ENCODE measurements at places on chromosomes 3 and 15.

DNA sequence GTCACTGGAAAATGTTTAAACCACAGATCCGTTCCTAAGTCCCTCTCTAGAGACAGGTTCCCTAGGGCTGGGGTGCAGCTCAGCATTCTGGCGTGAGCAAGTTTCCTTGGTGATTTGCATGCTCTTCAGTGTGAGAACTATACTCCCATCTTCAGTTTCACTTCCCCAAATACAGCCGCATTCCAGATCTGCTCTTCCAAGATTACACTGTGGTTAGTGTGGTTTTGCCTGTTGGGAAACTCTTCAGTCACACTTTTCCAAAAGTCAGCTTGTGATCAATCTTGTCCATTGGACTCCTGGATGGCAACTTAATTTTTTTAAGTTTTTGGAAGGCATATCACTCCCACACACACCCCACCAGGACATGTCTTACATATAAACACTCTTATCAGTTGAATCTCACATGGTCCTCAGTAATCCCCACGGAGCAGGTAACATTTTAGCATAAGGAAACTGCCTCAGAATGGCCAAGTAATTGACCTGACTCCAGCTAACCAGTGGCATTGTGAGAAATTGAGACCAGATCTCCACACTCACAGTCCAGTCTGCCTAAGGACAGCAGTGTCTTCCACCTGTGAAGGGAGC, 33.5 kb upstream of the PTPN23 start:
- DNase-seq = peak; percentile 40

DNA sequence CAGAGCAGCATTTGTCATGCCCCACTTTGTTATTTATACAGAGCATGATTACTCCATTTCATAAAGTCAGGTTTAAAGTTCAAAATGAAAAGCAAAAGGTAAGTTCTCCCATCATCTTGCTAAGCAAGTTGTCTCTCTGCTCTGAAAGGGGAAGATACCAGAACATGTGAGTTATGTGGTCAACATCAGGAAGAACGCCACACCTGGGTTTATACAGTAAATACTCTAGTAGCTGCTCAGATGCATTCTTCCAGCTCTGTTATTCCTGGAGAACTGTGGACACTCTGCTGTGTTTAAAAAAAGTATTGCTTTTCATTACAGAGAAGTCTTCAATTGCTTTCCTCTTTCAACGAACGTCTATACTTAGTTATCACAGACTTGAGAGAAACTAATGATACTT, 145.7 kb downstream of the PLCL2 start:
- DNase-seq = no peak

DNA sequence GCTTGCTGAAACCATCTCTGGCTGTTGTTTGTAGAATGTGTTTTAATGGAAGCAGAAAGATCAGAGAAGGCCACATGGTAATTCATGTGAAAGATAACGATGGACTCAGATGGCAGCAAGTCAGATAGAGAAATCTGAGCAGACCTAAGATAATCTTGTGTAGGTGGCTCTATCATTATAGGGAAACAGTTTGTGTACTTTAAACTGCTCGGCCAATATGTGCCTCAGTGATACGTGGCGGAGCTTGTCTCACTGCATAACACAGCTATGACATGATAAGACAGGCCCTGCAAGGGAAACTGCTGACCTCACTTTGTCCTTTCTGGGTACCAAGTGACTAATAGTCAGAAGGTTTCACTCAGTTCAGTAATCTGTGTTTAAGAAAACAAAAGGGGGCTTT, 51.0 kb downstream of the MME start:
- DNase-seq = no peak

- DNase-seq = no peak
Observed at GRCh38 chr3:81741216-81741615, 20.2 kb downstream of the GBE1 start.

- peak; percentile 51 for DNase-seq
Observed at GRCh38 chr3:120497336-120497735, 46.5 kb upstream of the FSTL1 start.

GRCh38 chr15:83129791-83130190, 22.3 kb downstream of the TM6SF1 start:
- DNase-seq = no peak

DNA sequence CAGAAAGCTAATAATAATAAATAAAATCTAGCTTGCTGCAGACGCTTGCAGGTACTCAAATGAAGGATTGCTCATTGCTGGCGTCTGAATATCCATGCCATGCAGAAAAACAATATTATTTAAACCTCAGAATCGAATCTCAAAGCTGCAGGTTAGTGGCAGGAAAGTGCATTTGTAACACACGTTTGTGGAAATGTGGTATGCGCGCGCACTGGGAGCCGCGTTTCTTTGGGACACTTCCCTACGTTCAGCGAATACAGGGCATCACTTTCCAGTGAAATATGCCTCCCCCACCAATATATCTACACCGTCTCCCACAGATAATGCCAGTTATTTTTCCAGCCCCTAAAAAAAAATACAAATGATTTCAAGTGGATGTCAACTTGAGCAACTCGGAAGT, 37.1 kb downstream of the ZIC4 start:
- no peak for DNase-seq

DNA sequence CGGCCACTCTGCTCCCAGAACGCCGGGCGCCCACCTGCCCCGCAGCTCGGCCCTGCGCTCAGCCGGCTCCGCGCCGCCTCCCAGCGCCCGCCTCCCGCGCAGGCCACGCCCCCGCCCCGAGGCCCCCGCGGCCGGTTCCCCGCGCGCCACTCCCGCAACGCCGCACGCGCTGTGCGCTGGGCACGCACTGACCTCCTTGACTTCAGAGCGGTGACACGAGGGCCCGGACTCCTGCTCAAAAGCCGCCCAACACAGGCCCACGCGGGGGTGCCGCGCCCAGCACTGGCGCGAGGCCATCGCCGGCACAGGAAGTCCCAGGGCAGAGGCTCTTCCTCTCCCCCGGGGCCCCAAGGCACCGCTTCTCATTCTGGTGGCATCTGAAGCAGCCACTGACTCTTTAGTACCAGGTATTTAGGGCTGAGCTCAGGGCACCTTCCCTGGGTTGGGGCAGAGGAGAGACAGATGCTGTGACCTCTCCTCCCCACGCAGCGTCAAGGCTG, 12.4 kb downstream of the TNK2 start:
- DNase-seq = no peak

Data from AG09319 (cell line).